Panc1 (cell line): ENCODE measurements at places on chromosomes 16 and 17. TPM values are rescaled to one million over a fixed set of nuclear protein-coding genes. Genes with fewer than 3 reads are reported as not detected.

Gene RSPRY1
- 29.4 TPM for total RNA-seq

Gene CD300H
- total RNA-seq = not detected

Gene SDK2
- 0.41 TPM for total RNA-seq

DNA sequence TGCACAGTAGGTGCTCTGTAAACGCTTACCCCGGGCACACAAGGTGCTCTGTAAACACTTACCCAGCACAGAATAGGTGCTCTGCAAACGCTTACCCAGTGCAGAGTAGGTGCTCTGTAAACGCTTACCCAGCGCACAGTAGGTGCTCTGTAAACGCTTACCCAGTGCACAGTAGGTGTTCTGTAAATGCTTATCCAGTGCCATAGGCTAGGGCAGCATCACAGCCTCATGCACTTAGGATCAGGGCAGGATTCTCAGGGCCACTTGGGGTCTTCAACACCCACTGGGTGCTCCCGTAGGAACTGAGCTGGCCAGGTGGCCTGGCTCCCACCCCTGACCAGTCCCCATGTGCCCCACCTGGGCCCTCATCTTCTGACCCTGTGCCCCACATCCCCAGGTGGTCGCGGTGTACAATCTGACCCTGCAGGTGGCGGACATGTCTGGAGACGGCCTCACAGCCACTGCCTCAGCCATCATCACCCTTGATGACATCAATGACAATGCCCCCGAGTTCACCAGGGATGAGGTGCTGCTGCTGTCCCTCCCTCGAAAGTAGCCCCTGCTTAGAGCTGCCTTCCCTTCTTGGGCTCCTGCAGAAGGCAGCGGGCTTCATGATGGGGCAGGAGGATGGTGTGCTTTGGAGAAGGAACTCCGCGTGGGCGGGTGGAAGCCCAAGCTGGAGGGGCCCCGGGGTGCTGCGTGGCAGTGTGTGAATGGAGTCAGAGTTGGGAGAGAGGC, 13.1 kb downstream of the SLC22A31 start:
- DNase-seq = no peak

- DNase-seq = no peak
These were observed 22.2 kb upstream of the CDH15 start for GRCh38 chr16:89149386-89149785.

- DNase-seq = no peak
These were observed 42.1 kb upstream of the GPRC5B start for GRCh38 chr16:19926449-19927390.

Gene VTN
- total RNA-seq = 2.3 TPM

DNA sequence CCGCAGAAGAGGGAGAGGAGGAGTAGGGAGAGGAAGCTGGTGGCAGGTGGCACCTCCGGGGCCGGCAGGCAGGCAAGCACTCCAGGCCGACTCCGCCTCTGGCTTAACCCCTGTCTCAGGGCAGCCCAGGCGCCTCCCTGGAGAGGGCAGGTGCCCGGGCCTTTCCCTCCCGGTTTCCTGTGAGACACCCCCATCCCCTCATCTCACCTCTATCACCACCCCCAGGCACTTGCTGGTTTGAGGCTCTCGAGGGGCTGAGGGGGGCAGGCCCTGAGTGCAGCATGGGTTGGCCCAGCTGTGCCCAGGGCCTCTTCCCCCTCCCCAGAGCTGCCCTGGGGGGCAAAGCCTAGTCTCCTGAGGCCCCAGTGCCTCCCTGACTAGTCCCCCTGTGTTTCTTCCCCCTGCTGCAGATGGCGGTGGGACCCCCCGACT, 6.0 kb downstream of the DOC2A start:
- DNase-seq = no peak

Gene NUPR1
- 79.7 TPM for total RNA-seq

DNA sequence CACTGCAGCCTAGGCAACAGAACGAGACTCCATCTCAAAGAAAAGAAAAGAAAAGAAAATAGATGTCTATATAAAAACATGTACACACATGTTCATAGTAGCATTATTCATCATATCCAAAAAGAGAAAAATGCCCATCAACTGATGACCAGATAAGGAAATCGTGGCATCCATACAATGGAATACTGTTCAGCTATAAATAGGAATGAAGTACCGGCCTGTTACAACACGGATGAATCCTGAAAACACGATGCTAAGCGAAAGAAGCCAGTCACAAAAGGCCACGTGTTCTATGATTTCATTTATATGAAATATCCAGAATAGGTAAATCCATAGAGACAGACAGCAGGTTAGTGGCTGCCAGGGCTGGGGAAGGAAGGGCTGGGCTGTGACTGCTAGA, 65.8 kb downstream of the TBC1D16 start:
- DNase-seq = no peak

GRCh38 chr16:13194766-13195165, 293.4 kb downstream of the SHISA9 start:
- no peak for DNase-seq

GRCh38 chr17:3636908-3637373, 381 bp downstream of the CTNS start:
- no peak for DNase-seq

Gene PFAS
- total RNA-seq = 73.0 TPM

DNA sequence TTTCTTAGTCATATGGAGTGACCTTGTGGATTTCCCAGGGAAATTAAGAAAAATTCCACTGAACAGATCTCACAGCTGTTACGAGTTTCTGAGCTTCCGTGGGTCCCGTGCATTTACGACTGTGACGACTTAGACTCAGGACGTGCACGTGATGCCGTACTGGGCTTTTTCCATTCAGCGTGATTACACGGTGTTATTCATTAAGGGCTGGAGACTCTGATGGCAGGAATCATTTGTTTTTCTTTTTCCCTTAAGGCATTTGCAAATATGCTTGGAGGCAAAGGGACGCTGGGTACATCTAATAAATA, 57.2 kb downstream of the TBC1D16 start:
- no peak for DNase-seq

DNA sequence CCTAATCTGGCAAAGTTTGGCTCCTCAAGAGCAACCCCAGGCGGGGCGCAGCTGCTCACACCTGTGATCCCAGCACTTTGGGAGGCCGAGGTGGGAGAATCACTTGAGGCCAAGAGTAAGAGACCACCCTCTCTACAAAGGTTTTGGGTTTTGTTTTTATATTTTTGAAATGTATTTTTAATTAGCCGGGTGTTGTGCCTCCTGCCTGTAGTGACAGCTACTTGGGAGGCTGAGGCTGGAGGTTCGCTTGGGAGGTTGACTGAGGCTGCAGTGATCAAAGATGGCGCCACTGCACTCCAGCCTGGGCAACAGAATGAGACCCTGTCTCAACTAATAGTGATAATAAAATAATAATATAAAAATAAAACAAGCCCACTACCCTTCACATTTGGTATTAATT, 756 bp upstream of the USP7 start:
- DNase-seq = no peak

GRCh38 chr17:7561028-7561575, 617 bp upstream of the SENP3 start:
- peak; percentile 82 for DNase-seq

Gene CBX8
- 15.3 TPM for total RNA-seq

- no peak for DNase-seq
These were observed 144.2 kb upstream of the CORO6 start for GRCh38 chr17:29766796-29767327.

GRCh38 chr16:31080035-31080629, 5.9 kb downstream of the ZNF646 start:
- no peak for DNase-seq

GRCh38 chr16:2467528-2468232, 3.4 kb upstream of the NTN3 start:
- DNase-seq = no peak

- DNase-seq = no peak
These were observed 14.0 kb upstream of the FAM83G start for GRCh38 chr17:19018600-19018950.

Gene KLHL10
- total RNA-seq = not detected
